GM19239 (cell line): ENCODE measurements at places on chromosomes 16 and 17.

GRCh38 chr17:58976541-58976940, 130.1 kb downstream of the TRIM37 start:
- no peak for DNase-seq

DNA sequence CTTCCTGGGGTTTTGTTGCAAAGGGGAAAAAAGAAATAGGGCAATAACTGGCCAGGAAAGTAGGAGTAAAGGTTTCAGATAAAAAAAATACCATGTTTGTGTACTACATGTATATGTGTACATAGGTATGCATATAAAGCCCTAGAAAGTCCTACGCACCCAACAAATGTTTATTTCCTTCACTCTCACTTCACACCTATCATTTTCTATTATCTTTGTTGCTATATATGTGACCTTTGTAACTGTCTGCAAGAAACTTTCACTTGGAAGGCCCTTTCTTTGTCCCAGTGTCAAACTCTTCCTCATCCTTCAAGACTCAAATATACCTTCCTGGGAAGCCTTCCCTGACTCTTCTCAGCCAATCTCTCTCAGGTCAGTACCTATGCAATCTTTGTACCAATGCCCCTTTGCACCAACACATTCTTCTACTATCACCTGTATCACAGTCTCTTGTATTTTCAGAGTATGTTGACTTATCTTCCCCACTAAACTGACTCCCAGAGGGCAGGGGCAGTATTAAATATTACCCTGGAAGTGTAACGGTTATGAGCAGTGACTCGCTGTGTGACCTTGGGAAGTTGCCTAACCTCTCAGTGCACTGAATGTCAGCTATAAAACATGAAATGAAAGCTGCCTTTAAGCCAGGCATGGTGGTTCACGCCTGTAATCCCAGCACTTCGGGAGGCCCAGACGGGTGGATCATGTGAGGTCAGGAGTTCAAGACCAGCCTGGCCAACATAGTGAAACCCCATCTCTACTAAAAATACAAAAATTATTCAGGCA, 6.5 kb downstream of the XPO6 start:
- no peak for DNase-seq

DNA sequence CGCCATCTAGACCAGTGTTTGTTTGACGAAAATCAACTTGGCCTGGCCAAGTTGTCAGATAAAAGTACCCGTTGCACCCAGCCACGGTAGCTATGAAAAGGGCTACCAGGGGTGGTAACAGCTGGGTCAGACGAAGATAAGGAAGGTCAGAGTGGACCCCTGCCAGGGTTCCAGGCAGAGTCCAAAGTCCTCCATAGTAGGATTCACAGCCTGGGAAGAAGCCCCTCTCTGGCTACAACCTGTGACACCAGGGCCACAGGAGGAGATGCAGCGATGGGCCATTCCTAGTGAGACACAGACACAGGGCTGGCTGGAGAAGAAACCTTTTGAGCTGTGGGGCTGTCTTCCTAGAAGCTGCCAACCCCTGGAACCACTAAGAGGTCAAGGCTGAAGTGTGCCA, 39.3 kb downstream of the MEAK7 start:
- no peak for DNase-seq

DNA sequence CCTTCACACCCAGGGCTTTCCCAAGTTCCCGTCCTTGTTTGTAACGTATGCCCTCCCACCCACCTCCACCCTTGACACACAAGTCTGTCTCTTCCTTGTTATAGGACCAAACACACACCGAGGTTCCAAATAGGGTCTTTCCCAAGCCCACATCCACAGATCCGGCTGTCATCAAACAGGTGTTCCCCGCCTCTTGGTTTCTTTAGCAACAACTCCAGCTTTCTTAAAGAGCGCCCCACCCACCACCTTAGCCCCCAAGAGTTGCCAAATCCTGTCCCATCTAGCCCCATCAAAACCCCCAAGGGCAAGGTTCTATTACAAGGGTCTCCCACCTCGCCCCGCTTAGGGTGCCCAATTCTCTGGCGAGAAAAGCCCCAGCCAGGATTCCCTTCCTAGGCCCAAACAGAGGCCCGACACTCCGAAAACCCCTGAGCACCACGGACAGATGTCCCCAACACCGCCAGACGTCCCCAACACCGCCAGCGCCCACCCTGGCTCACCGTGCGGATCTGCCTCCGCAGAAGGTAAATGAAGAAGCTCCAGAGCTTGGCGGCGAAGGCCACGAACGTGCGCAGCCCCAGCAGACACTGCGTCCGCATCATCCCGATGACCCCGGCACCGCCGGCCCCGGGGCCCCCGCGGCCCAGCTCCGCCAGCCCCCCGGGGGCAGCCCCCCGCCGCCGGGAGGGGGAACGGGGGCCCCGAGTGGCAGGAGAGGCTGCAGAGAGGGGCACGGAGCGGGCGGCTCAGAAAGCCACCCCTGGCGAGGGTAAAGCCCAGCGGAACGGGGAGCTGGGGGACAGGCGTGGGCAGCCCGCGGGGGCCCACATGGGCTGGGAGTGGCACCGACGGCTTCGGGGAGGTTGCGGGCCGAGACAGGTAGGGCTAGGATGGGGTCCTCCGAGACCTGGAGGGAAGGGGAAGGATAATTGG, 573 bp downstream of the CTDNEP1 start:
- no peak for DNase-seq

GRCh38 chr17:27549251-27549893, 81.6 kb upstream of the LGALS9 start:
- DNase-seq: no peak

DNA sequence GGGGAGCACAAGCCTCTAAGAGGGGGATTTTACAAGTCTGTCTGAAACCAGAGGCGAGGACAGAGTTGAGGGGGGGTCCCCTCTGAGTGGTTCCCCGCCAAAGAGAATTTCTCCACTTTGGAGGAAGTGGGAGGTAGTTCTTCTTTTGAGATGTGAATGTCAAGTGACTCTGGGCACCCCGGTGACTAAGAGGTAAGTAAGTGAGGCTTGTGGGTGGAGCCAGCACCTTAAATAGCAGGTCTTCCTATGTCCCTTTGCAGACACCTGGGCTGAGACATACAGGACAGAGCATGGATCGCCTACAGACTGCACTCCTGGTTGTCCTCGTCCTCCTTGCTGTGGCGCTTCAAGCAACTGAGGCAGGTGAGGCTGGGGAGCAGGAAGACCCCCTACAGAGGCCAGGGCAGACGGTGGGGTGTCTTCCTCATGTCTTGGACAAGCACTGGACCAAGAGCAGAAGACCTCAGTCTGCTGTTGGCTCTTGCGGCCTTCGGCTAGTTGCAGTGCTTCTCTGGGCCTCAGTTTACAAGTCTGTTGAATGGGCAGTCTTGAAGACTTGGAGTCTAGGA, at the start of gene CCL22:
Gene CCL22 (plus strand): TSS at position 257 of the 569 bp plus-strand sequence. CDS start 34 bp downstream, at position 291.
- no peak for DNase-seq

GRCh38 chr17:41523787-41524186, 4.3 kb downstream of the KRT19 start:
- DNase-seq: no peak

DNA sequence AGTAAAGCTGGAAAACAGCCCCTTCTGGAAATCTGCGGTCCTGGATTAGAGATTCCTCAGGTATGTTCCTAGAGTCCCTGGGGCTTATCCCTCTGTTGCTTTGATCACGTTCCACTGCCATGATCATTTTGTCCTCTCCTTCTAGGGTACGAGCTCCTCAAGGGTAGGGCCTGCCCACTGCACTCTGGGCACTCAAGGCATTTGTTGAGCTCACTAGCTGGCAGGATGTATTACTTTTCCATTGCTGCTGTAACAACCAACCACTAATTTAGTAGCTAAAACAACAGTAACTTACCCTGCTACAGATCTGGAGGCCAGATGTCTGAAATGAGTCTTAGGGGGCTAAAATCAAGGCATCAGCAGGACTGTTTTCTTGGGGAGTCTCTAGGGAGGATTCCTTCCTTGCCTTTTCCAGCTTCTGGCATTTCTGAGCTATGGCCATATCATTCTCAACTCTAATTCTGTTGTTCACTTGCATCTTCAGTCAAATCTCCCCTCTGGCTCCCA, 65.7 kb downstream of the ARSG start:
- no peak for DNase-seq

DNA sequence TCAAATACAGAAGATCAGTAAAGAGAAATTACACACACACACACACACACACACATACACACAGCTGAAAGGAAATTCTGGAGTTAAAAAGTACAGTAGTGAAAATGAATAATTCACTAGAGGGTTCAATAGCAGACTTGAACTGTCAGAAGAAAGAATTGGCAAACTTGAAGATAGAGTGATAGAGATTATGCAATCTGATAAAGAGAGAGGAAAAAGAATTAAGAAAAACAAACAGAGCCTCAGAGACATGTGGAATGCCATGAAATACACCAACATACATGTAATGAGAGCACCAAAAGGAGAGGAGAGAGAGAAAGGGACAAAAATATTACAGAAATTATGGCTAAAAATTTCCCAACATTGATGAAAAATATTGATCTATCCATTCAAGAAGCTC, 60.7 kb downstream of the MMD start:
- no peak for DNase-seq

GRCh38 chr17:76546556-76547182, 6.8 kb downstream of the PRCD start:
- DNase-seq: no peak

GRCh38 chr17:47701608-47702007, 7.6 kb downstream of the TBKBP1 start:
- no peak for DNase-seq

DNA sequence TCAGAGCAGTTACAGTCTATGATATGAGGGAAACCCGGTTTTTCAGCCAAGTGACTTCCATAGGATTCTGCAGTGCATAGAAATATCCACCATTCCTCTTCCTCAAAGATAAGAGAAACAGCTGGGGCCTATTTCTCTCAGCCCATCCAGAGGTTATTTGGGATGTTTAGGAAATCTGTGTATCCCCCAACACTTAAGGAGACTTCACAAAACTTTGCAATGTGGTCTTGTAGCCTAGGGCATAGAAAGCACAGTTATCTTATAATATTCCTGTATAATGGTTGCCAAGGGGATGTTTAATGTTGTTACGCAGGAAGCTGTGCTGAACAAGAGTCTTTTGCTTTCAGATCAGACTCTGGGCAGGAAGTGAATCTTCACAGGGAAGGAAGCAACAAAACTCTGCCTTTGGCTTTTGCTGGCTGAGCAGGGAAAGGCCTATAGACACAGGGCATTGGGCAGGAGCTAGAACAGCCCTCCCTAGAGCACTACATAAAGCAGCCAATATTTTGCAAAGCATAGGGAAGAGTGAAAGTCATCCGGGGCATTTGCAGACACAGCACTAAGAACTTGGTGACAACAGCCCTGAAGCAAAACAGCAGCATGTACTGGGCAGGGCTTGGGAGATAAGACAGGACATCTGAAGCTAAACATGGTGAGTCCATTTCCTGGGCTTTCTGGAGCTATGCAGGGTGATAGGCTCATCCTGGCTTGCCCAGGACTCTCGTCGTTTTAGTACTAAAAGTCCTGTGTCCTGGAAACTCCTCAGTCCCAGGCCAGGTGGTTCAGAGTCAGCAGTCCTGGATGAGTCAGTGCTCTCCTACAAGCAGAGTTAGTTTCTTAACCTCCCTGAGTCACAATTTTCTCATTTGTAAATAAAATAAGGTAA, 18.7 kb upstream of the BEAN1 start:
- DNase-seq: no peak

DNA sequence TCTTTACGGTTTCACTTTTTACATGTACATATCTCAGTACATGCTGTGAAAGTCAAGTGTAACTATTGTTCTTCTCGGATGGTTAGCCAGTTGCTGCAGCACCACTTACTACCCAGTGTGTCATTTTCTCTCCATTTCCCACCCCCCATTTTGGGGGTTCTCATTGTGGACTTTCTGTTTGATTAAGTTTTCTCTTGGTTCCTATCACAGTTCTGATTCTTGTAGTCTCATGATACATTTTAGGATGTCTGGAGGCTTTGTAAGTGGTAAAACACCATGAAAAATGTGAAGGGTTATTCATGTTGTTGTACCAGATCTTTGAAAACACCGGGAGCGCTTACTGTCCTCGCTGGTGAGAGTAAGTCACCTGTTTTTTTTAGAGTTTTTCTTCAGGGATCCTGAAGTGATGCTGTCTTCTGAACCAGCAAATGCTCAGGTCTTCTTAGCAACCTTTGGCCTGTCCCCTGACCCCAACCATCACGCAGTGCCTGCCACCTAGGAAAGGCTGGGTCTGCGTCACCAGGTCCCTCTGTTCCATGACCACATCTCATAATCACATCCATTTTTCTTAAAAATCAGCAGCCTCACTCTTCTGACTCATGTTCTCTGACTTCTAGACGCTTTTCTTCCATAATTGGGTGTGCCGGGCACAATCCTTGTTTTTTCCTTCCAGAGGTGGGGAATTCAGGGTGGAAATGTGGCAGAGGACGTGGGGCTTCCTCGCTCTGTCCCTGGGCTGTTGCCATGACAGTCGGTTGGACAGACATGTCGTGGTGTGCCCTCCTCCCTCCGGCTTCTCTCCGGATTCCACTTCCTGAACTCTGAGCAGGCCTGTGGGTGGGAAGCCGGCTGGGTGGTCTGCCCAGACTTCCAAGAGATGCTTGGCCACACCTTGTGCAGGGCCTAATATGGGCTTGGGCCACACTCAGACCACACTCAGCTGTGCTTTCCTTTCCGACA, 102.6 kb downstream of the NTN1 start:
- no peak for DNase-seq

DNA sequence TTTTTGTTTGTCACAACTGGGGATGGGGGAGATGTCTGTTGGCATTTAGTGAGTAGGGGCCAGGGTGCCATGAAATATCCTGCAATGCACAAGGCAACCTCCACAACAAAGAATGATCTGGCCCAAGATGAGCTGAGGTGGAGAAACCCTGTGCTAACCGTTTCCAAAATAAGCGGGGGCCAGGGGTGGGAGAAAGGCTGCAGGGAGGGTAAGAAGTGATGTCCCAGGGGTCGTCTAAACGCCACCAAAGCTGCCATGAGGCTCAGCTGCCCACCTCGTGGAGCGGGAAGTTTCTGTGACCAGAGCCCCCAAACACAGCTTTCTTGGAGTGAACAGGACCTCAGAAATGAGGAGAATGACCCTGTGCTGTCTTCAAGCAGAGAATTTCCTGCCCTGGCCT, 76.5 kb upstream of the CDH5 start:
- DNase-seq: no peak

DNA sequence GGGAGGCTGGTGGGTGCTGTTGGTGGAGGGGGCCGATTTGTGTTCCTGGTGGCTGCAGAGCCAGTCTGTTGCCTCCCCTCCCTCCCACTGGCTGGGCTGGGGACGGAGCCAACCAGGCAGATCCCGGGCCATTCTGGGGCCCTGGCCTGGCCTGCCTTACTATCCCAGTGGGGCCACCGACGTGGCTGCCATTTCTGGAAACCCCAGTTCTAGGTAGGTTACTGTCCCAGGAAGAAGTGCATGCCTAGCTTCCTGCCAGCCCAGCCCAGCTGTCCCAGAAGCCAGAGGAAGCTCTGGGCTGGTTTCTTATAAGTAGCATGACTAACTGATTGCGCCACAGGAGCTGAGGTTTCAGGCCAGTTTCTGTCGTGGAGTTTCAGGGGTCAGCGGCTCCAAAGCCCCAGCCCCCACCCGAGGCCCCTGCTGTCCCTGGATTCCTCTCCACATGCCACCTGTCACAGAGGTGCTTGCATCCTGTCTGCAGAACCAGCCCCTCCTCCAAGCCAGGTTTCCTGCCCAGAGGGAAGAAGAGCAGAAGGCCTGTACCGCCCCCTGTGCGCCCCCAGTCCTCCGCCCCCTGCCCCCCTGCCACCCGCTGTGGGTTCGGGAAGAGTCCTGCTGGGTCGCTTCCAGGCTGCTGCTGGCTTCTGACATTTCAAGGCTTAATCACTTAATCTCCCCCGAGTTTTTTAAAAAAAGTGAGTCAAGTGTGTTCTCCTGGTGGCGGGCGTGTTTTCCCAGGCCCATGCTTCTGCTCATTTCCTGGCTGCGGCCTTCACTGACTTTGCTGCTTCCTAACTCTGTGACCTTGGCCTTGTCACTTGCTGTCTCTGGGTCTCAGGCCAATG, 13.2 kb downstream of the IL4R start:
- peak; percentile 44 for DNase-seq

GRCh38 chr17:66799849-66800537, 34.9 kb upstream of the CACNG5 start:
- DNase-seq: no peak
